ENCODE measurements at places on chromosomes 3 and 15. TPM values are rescaled to one million over a fixed set of nuclear protein-coding genes. Genes with fewer than 3 reads are reported as not detected.

The SAMD7 gene
- total RNA-seq: not detected

The FANCD2OS gene
- not detected for total RNA-seq

The P2RY13 gene
- not detected for total RNA-seq

The SNTN gene
- not detected for total RNA-seq

The LYZL4 gene
- total RNA-seq: not detected

The IGF2BP2 gene
- not detected for total RNA-seq

The RAMAC gene
- total RNA-seq: 26.5 TPM

The ERICH6 gene
- 0.81 TPM for total RNA-seq

The PPP1R14D gene
- total RNA-seq: not detected

The STAB1 gene
- total RNA-seq: 0.02 TPM

The TIMMDC1 gene
- total RNA-seq: 72.7 TPM

The VPS18 gene
- 16.2 TPM for total RNA-seq

The CCR1 gene
- 6.4 TPM for total RNA-seq

The DVL3 gene
- 36.3 TPM for total RNA-seq

The SLCO2A1 gene
- not detected for total RNA-seq

The GRAMD2A gene
- not detected for total RNA-seq

The GOLIM4 gene
- 1.6 TPM for total RNA-seq

The LMLN gene
- 2.7 TPM for total RNA-seq

The TMEM89 gene
- total RNA-seq: 0.33 TPM

The TRPM1 gene
- not detected for total RNA-seq

The DUOXA2 gene
- total RNA-seq: not detected

The SMCO1 gene
- not detected for total RNA-seq

The SPTSSB gene
- not detected for total RNA-seq

The GOLGA8T gene
- total RNA-seq: not detected

The ANKDD1A gene
- 0.87 TPM for total RNA-seq

The PRSS50 gene
- total RNA-seq: not detected

The RETNLB gene
- not detected for total RNA-seq

The TNFSF10 gene
- 83.8 TPM for total RNA-seq

The CFAP100 gene
- not detected for total RNA-seq

The TTLL13 gene
- 0.87 TPM for total RNA-seq

The C3orf49 gene
- not detected for total RNA-seq

The MAGEL2 gene
- total RNA-seq: not detected

The SLC12A1 gene
- not detected for total RNA-seq

The CNTN6 gene
- total RNA-seq: not detected

The LRRC31 gene
- total RNA-seq: not detected

The IL17RE gene
- total RNA-seq: 2.7 TPM

The EHHADH gene
- 2.0 TPM for total RNA-seq

The INO80 gene
- total RNA-seq: 24.5 TPM

The ACTRT3 gene
- total RNA-seq: 0.23 TPM

The PLOD2 gene
- total RNA-seq: 0.10 TPM

Data from activated CD4-positive, alpha-beta T cell treated with anti-CD3 and anti-CD28 coated beads, Interleukin-2, amount 10 ng/mL, durations not matched to agents 7 days and 5 days (primary cell).